ENCODE measurements at places on chromosomes 6 and 20. TPM values are rescaled to one million over a fixed set of nuclear protein-coding genes. Genes with fewer than 3 reads are reported as not detected.

The RHAG gene
- not detected for total RNA-seq

The HLA-DQA1 gene
- not detected for total RNA-seq

The ZNF165 gene
- total RNA-seq: 0.97 TPM

The NR2E1 gene
- not detected for total RNA-seq

The HFE gene
- 15.4 TPM for total RNA-seq

The EYA4 gene
- 0.32 TPM for total RNA-seq

The KHDRBS2 gene
- not detected for total RNA-seq

The LGSN gene
- total RNA-seq: not detected

The GHRH gene
- not detected for total RNA-seq

The BPIFB1 gene
- total RNA-seq: not detected

Data from articular chondrocyte of knee joint (primary cell).